ENCODE measurements at places on chromosomes 7 and 10.

- no peak for DNase-seq
Measured at GRCh38 chr7:2108501-2109250, 124.1 kb downstream of the MAD1L1 start.

- no peak for DNase-seq
Measured at GRCh38 chr7:25385506-25386136, 157.3 kb upstream of the NPVF start.

DNA sequence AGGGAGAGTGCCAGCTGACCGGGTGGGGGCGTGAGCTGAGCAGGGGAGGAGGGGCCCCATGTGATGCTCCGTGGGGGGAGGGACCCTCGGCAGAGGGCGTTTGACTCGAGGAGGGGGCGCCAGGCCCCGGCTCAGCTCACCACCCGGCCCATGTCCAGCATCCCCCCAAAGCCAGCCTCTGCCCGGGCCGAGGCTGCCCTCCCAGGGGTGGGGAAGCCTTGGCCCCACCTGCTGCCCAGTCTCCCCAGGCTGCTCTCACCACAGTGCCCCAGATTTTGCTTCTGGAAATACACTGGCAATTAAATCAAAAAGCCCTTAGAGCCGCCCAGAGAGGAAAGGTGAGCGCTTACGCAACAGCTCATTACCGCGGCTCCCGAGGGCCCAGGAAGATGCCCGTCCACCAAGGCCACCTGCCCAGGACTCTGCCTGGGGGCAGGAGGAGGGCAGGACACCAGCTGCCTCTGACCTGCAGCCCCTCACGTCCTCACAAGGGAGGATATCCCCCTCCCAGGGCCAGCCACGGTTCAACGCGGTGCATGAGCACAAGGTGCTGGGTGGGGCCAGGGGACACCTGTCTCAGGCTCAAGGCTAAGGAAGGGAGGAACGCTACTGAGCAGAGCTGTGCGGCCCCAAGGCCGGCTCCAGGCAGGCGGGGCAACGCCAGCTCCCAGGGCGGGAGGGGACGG lies 70.0 kb upstream of the INPP5A start:
- no peak for DNase-seq

DNA sequence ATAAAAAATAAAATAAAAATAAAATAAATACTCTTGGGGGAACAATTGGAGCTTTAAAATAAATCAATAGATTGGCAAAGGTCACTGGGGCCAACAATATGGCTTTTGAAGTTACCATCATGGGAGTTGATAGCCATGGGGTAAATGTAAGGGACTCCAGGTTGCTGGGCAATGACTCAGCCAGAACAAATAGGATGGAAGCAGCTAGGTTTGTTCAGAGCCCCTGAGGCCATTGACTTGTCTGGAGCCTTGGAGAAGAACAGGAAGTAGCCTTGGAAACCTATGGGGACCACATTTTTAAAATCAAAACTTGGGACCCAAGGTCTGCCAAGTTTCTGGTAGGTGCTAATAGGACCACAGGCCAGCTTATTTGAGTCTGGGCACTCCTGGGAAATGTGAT lies 20.2 kb upstream of the FRA10AC1 start:
- DNase-seq = no peak

GRCh38 chr10:7984896-7985295 lies 69.6 kb upstream of the GATA3 start:
- no peak for DNase-seq

- no peak for DNase-seq
Measured at GRCh38 chr7:95716357-95717122, 55.8 kb upstream of the DYNC1I1 start.

DNA sequence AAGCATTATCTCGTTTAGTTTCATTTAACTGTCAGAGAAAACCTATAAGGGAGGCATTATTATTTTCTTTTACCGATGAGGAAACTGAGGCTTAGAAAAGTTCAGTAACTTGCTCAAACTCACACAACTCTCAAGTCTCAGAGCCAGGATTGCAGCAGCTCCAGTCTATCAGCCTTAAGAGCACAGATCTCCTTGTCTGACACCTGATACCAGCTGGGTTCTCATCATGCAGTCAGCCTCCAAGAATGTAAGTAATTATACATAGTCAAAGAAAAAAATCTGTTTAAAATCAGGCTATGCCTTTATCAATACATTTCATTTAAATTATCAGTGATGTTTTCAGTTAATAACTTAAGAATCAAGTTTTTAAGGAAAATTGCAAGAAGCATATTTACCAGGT lies 236.6 kb upstream of the TCF7L2 start:
- DNase-seq = no peak

DNA sequence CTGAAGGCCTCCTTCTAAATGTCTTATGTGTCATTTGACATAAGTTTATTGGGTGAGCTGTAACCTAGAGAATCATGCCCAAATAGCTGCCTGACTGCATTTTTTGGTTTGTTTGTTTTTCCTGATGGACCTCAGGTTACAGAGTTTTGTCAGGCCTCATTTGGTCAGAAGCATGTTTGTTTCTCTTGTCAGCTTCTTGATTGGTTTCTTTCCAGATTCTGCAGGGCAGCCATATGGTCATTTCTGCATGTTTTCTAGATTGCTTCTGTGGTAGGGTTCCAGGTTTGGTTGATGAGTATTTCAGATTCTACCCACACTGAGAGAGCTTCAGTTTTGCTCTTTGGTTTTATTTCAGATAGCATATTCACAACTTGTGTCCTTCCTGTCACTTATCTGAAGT lies 28.0 kb downstream of the GLCCI1 start:
- no peak for DNase-seq

- no peak for DNase-seq
Measured at GRCh38 chr10:16890691-16891090, 73.5 kb upstream of the RSU1 start.

- DNase-seq = no peak
Measured at GRCh38 chr10:76883596-76883995, 754.0 kb downstream of the KCNMA1 start.

GRCh38 chr10:123480845-123481244 lies 185.3 kb upstream of the GPR26 start:
- no peak for DNase-seq

DNA sequence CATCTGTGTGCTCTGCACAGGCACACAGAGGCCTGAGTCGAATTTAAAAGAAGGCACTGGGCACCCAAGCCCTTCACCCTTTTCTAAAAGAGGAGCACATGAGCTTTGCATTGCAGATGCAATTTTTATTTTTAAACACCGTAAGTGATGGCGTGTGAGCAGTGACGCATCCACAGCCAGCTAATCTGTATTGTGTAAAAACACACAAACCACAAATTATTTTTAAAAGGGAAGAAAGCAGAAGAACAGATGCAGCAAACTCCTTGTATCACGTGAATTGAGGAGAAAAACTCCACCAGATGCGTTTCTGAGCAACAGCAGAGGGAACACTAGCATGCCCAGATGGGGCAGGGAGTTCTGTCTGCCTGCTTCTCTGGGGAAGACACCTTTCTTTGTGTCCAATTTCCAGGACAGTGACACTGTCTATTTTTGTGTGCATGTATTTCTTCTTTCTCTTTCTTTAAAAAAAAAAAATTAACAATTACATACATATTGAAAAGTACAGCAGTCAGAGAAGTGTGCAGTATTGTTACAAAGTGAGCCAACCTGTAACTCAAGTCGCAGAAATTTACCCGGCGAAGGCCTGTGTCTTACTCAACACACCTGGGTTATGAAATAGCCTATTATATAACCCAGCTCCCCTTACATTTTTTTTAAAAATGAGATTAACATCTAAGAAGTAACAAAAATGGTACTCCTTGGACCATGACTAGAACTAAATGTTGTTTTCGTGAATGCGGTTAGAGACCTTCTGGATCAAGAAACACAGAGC lies 39.2 kb downstream of the EEPD1 start:
- DNase-seq = no peak

DNA sequence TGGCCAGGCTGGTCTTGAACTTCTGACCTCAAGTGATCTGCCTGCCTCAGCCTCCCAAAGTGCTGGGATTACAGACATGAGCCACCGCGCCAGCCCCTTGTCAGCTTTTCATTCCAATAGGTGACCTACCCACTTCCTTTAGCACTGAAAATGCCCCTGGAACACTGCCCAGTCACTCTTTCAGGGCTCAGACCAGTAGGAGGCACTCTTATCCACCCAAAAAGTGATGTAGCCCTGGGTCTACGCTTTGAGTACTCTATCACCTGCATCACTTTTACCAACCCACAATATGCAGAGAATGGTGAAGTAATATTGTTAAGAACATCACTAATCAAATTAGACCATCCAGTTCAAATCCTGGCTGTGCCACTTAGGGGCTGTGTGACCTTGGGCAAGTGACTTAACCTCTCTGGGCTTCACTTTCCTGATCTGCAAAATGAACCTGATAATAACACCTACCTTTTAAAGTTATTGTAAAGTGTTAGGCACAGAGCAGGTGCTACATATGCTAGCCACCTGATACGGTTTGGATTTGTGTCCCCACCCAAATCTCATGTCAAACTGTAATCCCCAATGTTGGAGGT lies 5.2 kb downstream of the CALN1 start:
- DNase-seq = no peak

DNA sequence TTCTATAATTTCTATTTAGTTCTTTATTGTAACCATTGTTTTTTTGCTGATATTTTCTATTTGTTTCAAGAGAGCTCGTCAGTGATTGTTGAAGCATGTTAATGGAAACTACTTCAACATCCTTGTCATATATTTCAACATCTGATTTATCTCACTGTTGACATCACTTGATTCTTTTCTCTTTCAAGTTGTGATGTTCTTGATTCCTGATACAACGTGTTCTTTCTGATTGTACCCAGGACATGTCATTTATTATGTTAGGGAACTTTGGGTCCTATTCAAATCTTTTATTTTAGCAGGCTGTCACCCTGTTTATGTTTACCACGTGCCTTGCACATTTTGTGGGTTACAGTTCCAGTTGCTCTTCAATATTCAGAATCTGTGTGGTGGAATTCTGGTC lies 79.8 kb upstream of the RSU1 start:
- DNase-seq = no peak

- no peak for DNase-seq
Measured at GRCh38 chr7:125563557-125563956, 633.9 kb upstream of the POT1 start.

DNA sequence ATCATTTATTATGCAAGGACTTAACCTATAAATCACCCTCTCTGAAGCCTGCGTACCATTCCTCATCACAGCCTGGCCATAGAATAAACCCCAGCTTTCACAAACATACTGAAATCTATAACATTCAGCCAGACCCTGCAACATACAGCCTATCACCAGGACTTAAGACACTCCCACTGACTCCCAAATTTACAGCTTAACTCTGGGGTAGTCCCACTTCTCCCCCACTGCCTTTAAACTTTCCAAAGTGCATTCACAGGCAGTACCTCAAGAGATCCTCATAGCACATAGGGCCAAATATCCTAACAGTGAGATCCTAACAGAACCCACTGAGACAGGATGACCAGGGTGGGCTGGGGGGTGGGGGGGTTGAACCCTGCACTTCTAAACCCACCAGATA lies 3.5 kb downstream of the LDB1 start:
- DNase-seq = no peak

GRCh38 chr10:36578306-36578705 lies 547.1 kb upstream of the ANKRD30A start:
- DNase-seq = no peak

DNA sequence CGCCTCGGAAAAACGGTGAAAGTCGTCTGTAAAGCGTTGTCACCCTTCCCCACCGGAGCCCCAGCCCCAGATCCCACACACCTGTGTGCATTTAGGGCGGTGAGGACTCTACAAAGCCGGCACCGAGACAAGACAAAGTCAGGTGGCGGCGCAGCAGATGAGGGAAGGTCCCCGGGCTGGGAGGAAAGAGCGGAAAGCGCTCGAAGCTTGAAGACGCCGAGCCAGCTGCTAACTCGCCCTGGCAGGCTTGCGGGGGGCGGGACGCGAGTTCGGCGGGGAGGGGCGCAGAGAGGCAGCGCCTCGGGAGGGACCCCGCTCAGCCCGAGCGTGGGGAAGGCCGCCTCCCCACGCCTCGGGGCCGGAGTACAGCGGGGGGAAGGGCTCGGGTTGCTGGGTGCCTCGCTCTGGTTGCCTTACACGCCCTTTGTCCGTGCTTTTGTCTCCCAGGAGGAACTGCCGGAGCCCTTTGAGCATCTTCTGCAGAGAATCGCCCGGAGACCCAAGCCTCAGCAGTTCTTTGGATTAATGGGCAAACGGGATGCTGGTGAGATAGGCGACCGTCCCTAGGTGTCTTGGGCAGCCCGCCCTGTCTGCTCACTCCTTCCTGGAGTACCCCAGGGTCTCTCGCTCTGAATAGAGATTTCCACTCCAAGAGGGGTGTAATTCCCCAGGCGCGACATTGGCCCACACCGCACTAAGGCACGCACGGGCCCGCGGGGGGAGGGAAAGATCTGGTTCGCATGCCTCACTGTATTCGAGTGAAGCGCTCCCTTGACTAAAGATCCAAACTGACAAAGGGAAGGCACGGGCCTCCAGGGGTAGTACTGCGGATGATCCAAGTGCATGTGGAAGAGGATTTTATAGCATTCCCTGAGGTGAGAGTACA lies 1.6 kb downstream of the TAC1 start:
- DNase-seq = no peak

- DNase-seq = no peak
Measured at GRCh38 chr7:135662123-135662372, 266 bp upstream of the STMP1 start.

GRCh38 chr7:102823390-102824119 lies 74.8 kb downstream of the FAM185A start:
- DNase-seq = no peak

DNA sequence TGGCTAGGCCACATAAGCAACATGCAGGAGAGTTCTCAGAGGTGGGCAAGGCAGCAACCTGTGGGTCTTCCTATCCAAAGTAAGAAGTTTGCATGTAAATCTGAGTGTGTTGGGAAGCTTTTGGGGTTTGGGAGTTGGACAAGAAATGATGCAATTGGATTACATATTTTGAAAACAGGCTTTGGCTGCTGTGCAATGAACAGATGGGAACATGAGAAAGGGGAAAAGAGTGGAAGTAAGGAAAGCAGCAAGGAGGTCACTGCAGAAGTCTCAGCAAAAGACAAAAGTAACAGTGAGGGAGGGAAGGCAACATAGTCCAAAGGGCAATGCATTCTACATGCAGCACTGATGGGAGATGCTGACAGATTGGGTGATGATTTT lies 61.1 kb upstream of the C10orf90 start:
- no peak for DNase-seq

GRCh38 chr10:95516774-95517373 lies 44.3 kb downstream of the SORBS1 start:
- DNase-seq = no peak

GRCh38 chr7:9022456-9022855 lies 589.0 kb downstream of the NXPH1 start:
- DNase-seq = no peak

- no peak for DNase-seq
Measured at GRCh38 chr10:67386260-67386659, 309.7 kb downstream of the CTNNA3 start.
